ENCODE measurements at places on chromosomes 6 and 20.

GRCh38 chr6:110214338-110214737, 34.1 kb downstream of the CDC40 start:
- no peak for DNase-seq

- DNase-seq: no peak
Observed at GRCh38 chr6:106069478-106069877, 16.7 kb upstream of the PRDM1 start.

DNA sequence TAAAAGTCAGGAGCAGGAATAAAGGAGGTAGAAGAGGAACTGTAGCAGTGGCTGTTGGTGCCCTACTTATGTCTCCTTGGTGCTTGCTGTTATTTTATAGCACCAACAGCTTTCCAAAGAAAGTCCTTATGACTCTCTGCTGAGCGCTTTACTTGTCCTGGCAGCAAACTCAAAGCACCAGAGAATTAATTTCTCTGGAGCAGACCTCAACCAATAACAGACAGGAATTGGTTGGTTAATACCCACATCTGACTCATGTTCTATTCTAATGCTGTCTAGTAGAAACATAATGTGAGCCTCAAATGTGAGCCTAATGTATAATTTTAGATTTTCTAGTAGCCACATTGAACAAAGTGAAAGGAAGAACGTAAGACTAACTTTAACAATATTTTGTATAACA, 685.9 kb downstream of the KIF16B start:
- no peak for DNase-seq

DNA sequence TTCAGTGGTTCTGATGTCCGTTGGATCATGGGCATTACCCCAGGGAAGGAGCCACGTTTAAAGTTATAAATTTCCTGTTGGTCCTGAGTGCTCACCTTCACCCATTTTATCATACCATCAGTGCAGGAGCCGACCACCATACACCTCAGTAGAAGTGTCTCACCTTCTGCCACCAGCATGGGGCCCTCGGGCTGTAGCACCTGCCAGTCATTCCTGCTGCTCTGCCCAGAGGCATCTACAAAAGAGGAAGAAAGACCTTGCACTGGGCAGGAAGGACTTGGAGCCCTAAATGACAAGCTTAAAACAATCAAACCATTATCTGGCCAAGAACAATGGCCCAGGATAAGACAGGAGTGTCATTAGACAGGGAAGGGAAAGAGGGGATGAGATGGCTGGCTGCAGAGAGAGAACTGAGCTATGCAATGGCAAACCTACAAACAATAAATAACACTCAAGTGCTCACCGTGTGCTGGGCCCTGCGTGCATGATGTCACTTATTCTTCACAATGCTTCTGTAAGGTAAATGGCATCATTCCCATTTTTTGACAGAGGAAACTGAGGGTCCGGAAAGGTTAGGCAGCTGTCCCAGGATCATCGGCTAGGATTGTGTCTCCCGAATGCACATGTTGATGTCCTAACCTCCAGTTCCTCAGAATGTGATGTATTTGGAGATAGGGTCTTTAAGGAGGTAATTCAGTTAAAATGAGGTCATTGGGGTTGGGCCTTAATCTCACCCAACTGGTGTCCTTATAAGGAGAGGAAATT, 11.2 kb downstream of the SIRPB2 start:
- no peak for DNase-seq

DNA sequence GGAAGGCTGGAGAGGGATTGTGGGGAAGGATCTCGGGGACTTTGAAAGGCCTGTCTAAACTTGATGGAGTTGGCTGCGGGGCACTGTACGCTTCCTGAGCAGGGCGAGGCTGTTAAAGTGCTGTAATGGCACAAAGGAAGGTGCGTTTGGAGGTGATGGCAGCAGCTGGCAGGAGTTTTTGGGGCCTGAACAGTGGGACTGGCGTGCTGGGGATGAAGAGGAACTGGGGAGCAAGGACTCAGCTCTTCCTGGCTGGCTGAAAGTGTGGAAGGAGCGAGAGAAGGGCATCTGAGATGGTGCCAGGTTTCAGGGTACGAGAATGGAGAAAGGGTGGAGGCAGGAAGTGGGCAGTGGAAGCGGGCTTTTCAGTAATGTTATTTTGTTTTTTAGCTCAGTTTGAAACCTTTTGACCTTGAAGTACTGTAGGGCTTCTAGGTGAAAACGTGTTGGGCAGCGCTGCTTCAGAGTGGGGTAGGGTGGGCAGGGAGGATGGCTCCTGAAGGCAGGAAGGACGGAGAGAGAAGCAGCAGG, 8.0 kb downstream of the TMEM181 start:
- DNase-seq: no peak

GRCh38 chr6:14452567-14453527, 335.3 kb downstream of the CD83 start:
- no peak for DNase-seq

- DNase-seq: peak; percentile 46
Observed at GRCh38 chr6:24126586-24127192, 674 bp downstream of the NRSN1 start.

DNA sequence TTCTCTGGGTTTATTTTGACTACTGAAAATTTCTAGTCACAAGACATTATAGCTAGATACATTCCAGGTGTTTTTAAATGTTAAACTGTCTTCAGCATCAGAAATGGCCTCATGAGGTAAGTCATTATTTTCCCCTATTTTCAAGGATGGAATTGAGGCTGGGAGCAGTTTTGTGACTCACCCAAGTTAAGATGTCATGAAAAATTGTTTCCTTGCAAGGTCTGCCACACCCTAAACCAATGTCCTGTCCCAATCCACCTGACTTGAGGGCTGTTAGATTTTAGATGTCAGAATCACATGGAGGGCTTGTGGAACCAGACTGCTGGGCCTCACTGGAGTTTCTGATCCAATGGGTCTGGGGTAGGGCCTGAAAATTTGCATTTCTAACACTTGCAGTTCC, 16.9 kb downstream of the SLC22A3 start:
- no peak for DNase-seq

DNA sequence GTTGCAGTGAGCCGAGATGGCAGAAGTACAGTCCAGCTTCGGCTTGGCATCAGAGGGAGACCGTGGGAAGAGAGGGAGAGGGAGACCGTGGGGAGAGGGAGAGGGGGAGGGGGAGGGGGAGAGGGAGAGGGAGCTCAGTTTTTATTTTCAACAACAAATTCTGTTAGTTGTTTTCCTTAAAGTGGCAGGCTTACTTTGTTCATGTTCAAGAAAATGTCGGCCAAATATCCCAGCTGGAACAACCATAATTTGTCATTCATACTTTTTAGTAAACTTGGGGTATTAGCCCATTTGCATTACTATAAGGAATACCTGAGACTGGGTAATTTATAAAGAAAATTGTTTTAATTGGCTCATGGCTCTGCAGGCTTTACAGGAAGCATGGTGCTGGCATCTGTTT, 2.5 kb upstream of the TULP4 start:
- no peak for DNase-seq

- no peak for DNase-seq
Observed at GRCh38 chr6:7267466-7268091, 45.4 kb downstream of the SSR1 start.

DNA sequence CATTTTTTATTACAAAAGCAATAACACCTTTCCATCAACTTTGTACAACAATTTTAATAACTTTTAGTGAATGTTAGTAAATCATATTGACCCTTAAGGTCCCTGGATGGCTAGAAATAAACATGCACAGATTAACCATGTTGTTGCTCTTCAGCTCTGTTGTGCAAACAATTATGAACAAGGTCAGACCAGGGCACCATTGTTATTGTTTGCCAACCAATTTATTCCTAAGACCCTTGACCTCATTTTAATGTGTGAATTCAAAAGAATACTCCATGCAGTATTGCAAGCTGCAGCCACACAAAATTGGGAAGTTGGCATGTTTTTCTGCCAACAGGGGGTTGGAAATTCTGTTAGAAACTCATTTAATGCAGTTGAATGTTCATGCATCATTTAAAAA, 426.6 kb upstream of the MAP3K7 start:
- no peak for DNase-seq

GRCh38 chr6:24359640-24360454, 2.0 kb upstream of the DCDC2 start:
- DNase-seq: peak; percentile 51

- no peak for DNase-seq
Observed at GRCh38 chr20:6663751-6664388, 103.6 kb upstream of the BMP2 start.

DNA sequence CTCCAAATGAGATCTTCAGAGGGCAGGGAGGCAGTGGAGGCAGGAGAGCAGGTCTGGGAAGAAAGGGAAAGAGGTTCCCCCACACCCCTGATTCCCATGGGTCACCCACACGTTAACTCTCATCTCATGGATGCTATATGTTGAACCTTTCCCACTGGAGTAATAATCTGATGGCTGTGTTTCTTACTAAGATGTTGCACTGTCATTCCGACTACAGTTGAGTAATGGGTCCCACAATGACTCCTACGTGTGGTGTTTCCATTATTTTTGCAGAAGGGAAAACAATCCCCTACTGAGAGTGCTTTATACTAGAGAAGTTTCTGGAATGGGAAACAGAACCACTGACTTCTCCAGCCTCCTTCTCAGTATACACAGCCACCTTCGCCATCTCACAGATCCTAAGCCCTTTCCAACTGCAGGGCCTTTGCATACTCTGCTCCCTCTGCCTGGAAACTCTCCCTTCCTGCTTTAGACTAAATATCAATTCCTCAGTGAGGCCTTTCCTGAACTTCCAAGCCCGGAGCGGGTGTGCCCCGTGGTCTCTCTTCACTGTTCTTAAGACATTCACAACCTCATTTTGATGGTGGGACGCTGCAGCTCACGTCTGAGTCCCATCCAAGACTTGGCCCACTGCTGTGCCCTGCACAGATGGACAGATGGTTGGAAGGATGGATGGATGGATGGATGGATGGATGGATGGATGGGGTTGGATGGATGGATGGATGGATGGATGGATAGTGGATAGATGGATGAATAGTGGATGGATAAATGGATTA, 238.6 kb upstream of the PMEPA1 start:
- no peak for DNase-seq

DNA sequence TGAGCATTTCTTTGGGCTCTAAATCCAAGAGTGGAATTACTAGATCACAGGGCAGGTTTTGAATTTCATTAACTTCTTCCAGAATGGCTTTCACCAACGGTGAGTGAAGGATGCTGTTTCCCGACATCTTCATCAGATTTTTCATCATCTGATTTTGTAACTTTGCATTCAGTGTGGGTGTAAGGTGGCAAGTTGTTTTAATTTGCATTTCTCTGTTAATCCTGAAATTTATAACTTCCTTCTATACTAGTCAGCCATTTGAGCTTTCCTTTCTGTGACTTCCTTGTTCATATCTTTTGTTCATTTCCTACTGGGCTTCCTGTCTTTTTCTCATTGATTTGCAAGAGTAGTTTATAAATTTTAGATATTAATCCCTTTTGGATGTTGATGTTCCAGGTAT, 18.7 kb upstream of the HCK start:
- no peak for DNase-seq

DNA sequence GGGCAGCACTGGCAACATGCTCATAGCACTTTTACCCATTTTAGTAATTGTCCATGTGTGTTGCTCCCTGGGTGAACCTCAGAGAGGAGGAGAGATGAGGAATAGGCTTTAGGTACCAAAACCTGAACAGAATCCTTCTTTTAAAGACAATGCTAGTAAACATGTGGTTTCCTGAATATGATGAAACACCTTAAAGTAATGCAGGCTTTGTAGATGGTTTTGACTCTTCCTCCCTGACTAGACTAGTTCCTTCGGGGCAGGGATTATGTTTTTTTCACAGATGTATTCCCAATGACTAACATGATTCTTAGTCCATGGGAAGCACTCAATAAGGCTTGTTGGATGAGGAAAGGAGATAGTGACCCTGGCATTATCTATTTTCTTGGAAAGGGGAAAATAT, 367.6 kb upstream of the JAG1 start:
- DNase-seq: no peak

- DNase-seq: no peak
Observed at GRCh38 chr20:16548068-16548672, 25.1 kb downstream of the KIF16B start.

- no peak for DNase-seq
Observed at GRCh38 chr20:58622671-58623578, 28.2 kb upstream of the STX16 start.

- DNase-seq: no peak
Observed at GRCh38 chr6:53310771-53311585, 37.8 kb downstream of the ELOVL5 start.

GRCh38 chr6:6006006-6006427, 708 bp downstream of the NRN1 start:
- no peak for DNase-seq

DNA sequence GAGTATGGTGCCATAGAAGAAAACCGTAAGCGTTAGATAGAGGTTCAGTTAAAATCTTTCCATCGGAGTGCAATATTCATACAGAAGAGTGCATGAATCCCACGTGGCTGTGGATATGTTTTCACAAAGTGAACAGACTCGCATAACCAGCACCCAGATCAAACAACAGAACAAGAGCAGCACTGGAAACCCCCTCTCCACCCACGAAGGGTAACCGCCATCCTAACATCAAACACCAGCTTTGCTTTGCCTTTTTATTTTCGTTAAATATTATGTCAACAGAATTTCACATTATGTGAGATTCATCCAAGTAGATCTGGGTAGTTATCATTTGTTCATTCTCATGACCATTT, 4.7 kb downstream of the GTSF1L start:
- peak; percentile 36 for DNase-seq

DNA sequence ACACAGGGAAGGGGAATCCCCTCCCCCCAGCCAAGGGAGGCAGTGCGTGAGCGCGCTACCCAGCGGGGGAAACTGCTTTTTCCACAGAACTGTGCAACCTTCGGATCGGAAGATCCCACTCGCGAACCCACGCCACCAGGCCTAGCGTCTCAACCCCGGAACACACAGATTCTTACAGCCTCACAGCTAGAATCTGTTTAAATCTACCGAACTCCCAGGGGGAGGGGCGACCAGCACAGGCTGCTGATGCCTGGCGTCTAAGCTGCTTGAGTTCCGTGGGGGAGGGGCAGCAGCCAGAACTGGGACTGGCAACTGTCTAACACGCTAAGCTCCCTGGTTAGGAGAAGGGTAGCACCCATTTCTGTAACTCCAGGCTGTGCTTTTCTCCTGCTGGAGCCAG, 217.3 kb upstream of the TENT5A start:
- DNase-seq: no peak

- DNase-seq: no peak
Observed at GRCh38 chr20:41261260-41261659, 56.3 kb downstream of the ZHX3 start.

Data from T-helper 2 cell (primary cell).